ENCODE measurements at places on chromosomes 12 and 14.

- DNase-seq, result no peak
Observed at GRCh38 chr12:103715494-103715893, 125.5 kb downstream of the NT5DC3 start.

DNA sequence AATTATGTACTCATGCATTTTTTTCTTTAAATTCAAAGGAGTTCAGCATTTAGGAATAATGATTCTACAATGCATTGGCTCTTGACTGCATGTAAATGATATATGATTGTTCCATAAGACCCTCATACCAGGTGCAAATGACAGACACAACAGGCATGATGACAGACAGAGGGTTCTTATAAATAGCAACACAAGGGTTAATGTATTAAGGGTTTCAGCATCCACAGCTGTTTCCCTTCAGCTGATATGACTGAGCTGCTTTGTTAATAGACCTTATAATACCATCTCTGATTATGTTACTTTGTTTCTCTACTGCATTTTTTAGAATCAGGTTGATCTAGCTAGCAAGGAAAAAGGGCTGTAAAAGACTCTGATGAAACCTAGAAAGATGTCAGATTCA lies 90.8 kb upstream of the TMTC2 start:
- DNase-seq, result no peak

- no peak for DNase-seq
Observed at GRCh38 chr12:95131589-95132340, 58.3 kb upstream of the NR2C1 start.

- no peak for DNase-seq
Observed at GRCh38 chr12:115232455-115233156, 548.6 kb upstream of the TBX3 start.

DNA sequence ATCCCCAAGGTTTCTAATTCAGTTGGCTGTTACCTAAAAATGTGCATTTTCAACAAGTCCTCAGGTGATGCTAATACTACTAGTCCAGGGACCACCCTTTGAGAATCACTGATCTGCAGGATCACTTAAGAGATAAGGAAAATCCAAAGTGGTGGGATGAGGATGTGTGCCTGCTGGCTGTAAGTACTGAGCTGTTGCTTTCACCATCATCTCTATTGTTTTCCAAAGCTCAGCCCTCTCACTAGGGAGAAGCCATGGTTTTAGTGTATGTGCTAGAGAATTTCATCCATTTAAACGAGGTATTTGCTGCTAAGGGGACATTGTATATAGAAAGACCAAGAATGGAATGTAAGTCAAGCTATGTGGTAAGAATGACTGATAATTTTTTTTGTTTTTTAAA lies 202.3 kb downstream of the KIF21A start:
- DNase-seq, result no peak

- no peak for DNase-seq
Observed at GRCh38 chr12:103530307-103531066, 34.7 kb upstream of the C12orf42 start.

DNA sequence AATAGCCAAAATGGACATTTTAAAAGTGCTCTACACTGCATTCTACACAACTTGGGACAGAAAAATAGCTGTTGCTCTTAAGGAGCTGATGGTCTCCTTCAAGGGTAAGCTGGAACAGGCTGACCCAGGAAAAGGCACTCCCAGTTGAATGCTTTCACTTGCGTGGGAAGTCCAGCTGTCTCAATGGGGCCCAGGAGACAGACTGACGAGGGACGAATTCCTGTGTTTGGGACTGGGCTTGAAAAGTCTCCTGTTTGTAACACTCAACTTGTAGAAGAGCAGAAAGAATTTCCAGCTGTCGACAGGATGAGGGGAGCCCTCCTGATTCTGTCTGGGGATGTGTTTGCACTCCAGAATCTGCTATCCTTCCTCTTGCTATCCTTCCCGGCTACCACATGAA lies 180.8 kb downstream of the ZFP36L1 start:
- no peak for DNase-seq

DNA sequence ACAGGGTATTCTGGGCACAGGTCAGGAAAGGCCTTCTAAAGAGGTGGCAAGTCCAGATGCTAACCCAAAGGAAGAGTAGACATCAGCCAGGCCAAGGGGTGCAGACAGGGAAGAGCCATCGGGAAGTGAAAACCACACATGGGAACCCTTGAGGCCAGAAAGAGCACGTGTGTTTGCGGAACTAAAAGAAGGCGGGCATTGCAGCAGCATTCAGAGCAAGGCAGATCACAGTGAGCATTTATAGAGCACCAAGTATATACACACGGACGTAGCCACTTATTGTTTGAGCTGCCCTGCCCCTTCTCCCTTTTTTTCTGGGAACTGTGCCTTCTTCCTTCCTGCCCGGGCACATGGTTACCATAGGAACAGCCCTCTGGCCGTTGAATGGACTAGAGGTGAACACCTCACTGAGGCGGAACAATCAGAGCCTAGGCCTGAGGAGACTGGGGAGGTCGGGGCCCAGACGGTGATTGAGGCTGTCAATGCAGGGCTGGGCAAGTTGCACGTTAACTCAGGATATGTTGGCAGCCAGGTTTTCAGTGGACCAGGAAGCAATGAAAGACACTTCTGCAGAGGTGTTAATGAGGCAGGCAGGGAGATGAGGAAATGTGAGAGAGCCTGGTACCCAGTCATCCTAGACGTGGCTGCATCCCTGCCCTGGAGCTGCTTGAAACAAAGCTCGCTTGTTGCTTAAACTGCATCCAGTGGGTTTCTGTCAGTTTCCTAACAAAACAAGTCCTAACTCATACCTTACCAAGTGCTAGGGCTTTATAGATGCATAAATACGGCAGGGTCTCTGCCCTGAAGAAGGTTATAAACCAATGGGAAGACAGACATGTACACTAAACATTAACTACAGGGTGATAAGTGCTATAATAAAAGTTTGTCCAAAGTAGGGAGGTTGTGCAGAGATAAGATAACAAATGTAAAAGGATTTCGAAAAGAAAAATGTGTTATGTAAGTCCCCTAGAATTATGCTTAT lies 34.2 kb downstream of the MOAP1 start:
- peak; percentile 26 for DNase-seq

- no peak for DNase-seq
Observed at GRCh38 chr12:4214877-4215228, 58.7 kb upstream of the CCND2 start.

DNA sequence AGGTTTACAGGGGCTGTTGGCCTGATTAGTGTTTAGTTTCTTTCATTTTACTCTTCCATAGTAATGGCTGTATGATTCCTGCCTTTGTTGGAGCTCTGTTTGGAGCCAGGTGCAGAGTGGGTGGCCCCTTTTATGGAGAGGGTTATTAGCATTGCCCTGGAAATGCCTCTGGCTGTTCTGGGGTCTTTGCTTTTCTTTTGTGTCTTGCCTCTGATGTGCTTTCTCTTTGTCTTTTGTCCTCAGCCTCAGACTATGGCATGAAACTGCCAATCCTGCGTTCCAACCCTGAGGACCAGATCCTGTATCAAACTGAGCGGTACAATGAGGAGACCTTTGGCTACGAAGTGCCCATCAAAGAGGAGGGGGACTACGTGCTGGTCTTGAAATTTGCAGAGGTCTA lies 6.9 kb downstream of the MLEC start:
- no peak for DNase-seq

DNA sequence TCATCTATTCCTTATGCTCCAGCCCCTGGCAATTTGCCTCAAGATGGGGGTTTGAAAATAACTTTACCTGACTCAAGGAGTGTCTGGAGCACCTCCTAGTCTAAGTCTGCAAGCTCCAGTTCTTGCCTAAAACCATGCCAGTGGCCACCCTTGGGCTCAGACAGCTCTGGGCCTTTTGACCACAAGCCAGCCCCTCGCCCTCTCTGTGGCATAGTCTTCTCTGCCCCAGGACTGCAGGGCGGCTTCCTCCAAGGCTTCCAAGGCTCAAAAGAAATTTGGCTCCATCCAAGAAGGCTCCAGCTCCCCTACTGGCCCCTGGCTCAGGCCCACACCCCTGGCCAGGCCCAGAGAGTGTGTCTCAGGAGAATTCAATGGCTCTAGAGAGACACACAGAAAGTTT lies 14.8 kb downstream of the ACVRL1 start:
- no peak for DNase-seq

DNA sequence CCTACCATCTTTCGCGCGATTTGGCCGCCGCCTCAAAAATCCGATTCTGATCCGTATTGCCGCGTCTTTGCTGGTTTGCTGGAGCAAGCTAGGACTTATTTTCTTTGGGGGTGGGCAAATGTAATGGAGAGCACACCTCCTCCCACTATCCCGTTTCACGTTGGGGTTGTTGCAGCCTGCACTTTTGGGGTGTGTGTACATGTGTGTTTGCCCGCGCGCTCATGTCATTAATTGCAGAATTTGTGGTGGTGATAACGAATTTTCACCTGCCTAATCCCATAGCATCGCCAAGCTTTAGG lies 657 bp downstream of the METAP2 start:
- no peak for DNase-seq

DNA sequence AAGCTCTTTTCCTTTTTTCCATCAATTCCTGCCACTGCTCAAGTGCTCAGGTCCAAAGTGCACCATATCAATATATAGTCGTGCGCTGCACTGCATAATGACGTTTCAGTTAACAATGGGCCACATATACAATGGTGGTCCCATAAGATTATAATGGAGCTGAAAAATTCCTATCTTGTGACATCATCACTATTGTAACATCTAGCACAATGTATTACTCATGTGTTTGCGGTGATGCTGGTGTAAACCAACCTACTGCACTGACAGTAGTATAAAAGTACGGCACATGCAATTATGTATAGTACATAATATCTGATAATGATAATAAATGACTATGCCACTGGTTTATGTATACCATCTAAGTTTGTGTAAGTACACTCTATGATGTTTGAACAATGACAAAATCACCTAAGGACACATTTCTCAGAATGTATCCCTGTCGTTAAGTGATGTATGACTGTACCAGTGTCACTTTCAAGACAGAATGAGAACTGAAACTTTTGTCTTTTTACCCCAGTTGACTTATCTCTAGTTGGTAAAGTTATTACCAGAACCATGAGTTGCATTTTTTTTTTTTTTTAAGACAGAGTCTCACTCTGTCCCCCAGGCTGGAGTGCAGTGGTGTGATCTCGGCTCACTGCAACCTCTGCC lies 53.7 kb upstream of the INSM2 start:
- no peak for DNase-seq

DNA sequence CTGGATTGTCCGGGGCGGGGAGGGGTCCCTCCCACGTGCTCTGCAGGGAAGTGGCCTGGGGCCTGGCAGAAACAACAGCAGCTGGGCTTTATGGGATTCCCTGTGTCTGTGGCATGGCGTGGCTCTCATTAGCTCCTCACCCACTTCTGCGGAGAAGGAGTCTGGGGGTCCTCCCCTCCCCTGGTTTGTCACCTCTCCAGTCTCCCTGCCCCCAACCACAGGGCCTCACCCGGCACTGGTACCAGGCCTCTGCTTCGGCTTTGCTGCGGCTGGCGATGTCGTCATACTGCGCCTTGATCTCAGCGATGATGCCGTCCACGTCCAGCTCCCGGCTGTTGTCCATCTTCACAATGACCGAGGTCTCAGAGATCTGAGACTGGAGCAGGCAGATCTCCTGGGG lies 6.4 kb downstream of the KRT82 start:
- no peak for DNase-seq

DNA sequence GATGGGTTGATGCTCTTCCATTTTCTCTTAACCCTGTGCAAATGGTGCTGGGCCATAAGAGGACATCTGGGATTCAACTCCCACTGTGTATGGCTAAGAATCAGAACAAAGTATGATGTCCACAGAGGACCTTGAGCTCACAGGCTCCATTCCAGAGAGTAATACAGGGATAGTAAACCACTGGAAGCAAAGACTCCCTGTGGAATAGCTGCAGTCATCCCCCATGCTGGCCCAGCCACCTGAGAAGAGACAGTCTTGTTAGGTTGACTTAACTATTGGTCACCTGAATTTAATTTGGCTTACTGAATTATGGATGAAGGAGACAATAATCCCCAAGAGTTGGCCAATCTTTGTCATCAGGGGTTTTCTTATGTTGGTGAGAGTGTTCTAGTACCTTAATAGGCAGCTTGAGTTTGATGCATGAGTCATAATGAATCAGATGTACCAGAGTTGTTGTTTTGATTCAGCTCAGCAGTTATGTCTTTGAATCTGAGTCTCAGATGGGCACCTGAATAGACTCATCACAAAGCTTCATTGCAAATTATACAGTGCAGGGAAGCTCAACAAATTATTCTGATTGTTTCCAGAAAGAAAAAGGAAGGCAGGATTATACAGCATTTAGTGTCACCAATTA lies 122.7 kb downstream of the SSPN start:
- DNase-seq, result no peak

DNA sequence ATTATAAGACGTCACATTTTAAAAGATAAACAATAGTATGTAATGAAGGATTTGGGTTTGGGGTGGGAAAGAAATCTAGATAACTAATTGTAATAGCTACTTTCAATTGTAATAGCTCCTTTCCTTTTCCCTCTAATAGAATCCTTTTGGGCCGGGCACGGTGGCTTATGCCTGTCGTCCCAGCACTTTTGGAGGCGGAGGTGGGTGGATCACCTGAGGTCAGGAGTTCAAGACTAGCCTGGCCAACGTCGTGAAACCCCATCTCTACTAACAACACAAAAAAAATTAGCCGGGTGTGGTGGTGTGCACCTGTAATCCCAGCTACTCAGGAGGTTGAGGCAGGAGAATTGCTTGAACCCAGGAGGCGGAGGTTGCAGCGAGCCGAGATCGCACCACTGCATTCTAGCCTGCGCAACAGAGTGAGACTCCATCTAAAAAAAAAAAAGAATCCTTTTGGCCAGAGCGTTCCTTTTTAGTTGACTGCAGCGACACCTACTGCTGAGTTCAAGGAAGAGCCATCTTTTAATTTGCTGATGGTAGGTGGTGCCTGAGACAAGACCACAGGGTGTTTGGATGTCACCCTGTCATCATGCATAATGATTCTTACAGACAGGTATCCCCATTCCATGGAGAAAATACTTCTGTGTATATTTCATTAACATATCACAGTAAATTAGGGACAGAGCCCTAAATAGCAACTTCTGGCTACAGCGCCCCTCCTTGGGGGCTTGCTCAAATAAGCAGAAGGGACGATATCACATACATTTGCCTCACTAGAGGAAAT lies 79.5 kb downstream of the ARMH4 start:
- peak; percentile 92 for DNase-seq

DNA sequence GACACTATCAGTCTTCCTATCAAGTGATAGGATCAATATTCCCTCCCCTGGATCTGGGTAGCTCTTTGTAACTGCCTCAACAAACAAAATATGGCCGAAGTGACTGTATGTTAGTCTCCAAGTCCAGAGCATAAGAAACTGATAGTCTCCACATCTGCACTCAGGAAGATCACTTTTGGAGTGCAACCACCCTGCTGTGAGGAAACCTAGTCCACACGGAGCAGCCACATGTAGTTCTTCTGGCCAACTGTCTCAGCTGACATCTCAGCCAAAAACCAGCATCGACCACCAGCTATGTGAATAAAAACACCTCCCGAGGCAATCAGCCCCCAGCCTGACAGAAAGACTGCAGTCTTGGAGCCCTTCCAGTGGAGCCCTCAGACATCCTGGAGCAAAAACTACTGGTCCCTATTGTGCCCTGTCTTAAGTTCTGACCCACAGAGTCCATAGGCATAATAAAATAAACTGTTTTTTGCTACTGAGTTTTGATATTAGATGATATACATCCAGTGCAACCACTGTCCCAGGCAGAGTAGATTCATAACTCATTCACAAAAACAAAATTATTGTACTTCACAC lies 143.8 kb downstream of the MED13L start:
- DNase-seq, result no peak

- DNase-seq, result no peak
Observed at GRCh38 chr12:124305136-124305535, 10.2 kb downstream of the RFLNA start.

Data from DMS79 treated with DMSO at 0.1 percent for 48 hours (cell line).